Adrenal gland (tissue), 19 donors: ENCODE measurements at places on chromosomes 3 and 15. TPM values are rescaled to one million over a fixed set of nuclear protein-coding genes. Genes with fewer than 3 reads are reported as not detected.

Gene ATP13A5
- not detected for total RNA-seq

- DNase-seq: no peak
Measured at GRCh38 chr3:87873136-87873535, 185.7 kb downstream of the CGGBP1 start.

DNA sequence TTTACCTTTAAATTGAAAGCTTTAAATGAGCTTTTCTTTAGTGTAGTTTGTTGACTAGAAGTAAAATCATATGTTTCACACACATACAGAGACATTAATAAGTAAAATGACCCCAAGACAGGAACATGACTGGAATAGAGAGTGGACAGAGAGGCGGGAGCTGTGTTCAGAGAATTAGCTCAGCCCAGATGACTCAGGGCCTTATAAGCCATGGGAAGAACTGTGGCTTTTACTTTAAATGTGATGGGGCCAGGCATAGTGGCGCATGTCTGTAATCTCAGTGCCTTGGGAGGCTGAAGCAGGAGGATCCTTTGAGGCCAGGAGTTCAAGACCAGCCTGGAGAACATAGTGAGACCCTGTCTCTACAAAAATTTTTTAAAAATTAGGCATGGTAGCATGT lies 26.7 kb downstream of the SACM1L start:
- no peak for DNase-seq

Gene GOLGA8H
- total RNA-seq: not detected

- no peak for DNase-seq
Measured at GRCh38 chr15:90219421-90220141, 14.2 kb downstream of the CIB1 start.

DNA sequence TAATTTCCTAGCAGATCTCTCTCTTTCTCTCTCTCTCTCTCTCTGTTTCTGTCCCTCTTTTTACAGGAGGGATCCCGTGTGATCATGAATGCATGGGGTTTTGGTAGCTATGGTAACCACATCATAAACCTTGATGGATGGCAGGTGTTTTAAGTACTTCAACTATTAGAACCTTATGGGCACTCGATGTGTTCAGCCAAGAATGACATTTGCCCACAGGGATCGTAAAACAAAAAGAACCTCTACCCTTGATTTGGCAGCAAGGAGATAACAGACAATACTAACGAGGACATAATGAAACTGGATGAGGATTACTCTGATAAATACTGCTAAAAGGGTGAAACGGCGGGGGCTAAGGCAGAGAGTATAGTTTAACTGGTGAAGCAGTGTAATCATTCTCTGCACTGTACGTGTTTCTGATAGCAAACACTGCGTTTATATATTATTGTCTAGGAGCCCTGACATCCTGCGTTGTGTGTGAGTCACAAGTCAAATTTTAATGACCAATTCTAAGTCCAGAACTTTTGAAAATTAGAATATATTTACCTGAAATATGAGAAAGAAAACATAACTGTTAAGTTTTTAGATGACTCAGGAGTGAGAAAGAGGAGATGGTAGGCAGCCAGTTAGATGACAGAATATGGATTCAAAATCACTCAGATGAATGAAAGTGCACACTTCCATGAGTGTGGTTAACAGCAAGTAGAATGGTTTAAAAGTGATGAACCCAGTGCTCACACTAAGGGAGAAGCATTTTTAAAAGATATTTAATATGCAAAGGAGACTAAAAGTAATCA lies 80.3 kb downstream of the OTOL1 start:
- DNase-seq: no peak

GRCh38 chr15:77592758-77593157 lies 40.0 kb downstream of the LINGO1 start:
- DNase-seq: no peak

DNA sequence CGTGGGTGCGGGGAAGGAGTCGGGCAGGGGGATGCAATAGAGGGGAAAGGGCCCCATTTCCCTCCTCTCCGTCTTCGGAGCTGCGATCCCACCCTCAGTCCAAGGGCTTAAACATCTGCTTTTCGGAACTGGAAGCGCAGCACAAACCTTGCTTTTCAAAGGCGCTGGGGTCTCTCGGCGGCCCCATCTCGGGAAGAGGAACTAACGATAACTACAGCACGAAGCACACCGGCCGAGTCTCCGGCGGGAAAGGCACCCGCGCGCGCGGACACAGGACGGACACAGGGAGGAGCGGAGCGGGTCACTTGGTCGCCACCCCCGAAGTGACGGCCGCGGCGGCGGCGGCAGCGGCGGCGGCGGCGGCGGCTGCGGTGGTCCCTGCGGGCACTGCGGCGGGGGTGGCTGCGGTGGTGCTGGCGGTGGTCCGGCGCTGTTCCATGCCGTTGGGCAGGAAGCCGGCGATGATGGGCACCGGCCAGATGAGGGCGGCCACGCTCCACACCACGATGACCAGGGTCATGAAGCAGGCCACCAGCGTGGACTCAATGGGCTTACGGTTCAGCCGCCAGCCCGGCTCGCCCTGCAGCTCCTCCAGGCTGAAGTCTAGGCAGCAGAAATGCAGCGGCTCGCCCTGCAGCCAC lies 1.1 kb downstream of the TMEM158 start:
- DNase-seq: peak; percentile 85

- peak; percentile 56 for DNase-seq
Measured at GRCh38 chr3:43363621-43364266, 77.4 kb downstream of the SNRK start.

GRCh38 chr15:68487087-68487843 lies 55.3 kb upstream of the ITGA11 start:
- DNase-seq: no peak

DNA sequence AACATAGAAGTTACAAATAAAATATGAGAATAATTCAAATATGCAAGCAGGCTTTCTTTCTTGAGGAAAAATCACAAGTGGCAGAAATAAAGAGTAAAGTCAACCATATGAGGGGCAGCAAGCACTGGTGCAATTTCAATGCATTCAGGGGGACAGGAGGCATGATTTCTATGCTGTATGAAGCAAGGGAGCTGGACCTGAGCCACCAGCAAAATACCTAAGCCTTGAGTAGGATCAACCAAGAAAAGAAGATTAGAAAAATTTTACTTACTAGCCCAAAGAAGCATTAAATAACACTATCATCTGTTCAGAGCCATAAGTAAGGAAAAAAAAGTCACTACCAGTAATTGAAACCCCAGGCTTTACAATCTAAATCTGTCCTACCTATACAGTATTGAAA lies 6.3 kb downstream of the ADGRG7 start:
- DNase-seq: no peak

GRCh38 chr15:26888761-26889160 lies 21.9 kb downstream of the GABRA5 start:
- peak; percentile 64 for DNase-seq

DNA sequence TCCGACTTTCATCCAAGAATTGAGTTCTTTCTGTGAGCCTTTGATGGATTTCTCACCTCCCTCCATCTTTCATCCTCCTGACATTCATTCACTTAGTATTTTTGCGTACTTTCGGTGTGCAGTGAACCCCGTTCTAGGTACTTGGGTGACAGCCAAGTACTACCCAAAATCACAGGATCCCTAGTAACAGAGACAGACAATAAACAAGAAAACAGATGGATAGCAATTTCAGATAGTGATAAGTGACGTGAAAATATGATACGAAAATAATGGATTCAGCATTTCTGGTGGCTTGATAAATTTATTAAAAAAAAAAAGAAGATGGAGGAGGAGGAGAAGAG lies 264 bp upstream of the CMTM6 start:
- DNase-seq: no peak

Gene CCR1
- 20.0 TPM for total RNA-seq

- no peak for DNase-seq
Measured at GRCh38 chr3:125068265-125068664, 12.5 kb upstream of the HEG1 start.

GRCh38 chr3:46878781-46879436 lies 1.4 kb downstream of the PTH1R start:
- no peak for DNase-seq

- DNase-seq: no peak
Measured at GRCh38 chr15:100958326-100959065, 39.3 kb downstream of the LRRK1 start.

Gene TTLL13
- total RNA-seq: not detected

DNA sequence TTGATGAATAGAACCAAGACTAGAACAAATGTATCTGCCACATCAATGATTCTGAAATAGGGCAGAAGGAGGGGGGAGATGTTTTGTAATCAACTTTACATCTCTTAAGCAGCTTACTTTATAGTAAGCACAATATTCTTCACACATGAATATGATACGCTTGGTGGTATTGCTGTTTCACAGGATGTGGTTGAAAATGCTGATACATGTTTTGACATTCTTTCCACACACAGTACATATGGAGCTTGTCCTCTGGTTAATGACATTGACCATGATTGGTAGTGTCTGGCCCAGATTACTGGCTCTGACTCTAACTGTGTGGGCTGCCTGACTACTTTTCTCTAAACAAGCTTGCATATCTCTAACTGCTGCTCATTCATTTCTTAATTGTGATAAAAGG lies 168.9 kb downstream of the KLHL25 start:
- DNase-seq: no peak

- DNase-seq: peak; percentile 90
Measured at GRCh38 chr15:74616366-74616939, 817 bp downstream of the CLK3 start.

- no peak for DNase-seq
Measured at GRCh38 chr3:31770822-31771326, 210.2 kb downstream of the OSBPL10 start.

DNA sequence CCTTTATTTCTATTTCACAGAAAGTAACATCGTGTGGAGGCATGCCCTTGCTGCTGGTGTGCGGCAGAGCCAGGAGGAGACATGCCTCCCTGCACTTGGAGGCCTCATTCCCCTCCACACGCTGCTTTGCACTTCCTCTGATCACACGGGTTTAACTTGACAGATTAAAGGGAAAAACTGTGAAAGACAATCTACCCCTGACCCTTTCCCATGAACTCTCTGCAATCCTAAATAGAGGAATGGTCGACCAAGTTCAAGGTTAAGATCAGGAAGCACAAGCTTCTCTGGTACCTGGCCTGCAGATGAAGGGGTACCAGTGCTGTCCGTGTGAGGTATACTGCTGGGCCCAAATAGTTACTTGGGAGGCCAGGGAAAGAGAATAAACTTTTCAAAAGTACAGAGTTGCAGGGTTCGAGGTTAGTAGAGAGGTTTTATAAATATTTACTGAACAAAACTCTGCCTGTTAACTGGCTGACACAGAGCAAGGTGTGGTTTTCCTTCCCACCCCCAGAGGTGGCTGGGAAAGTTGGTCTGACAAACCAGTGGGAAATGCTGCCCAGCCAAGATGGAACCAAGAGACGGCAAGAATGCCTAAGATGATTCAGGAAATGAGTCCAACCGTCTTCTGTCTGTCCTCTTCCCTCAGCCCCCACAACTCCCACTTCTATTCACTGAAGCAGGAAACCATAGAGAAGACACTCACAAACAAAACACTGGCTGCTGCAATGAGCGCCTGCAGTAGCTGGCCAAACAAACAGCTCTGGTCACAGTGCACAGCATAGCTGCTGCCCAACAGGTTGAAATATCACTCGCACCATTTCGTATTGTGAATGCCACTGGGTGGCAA lies 79.6 kb downstream of the IGF2BP2 start:
- DNase-seq: no peak
